ENCODE measurements at places on chromosomes 1 and 21.
A peak's percentile ranks its signal among the peaks of the same experiment; 100 is the strongest.

DNA sequence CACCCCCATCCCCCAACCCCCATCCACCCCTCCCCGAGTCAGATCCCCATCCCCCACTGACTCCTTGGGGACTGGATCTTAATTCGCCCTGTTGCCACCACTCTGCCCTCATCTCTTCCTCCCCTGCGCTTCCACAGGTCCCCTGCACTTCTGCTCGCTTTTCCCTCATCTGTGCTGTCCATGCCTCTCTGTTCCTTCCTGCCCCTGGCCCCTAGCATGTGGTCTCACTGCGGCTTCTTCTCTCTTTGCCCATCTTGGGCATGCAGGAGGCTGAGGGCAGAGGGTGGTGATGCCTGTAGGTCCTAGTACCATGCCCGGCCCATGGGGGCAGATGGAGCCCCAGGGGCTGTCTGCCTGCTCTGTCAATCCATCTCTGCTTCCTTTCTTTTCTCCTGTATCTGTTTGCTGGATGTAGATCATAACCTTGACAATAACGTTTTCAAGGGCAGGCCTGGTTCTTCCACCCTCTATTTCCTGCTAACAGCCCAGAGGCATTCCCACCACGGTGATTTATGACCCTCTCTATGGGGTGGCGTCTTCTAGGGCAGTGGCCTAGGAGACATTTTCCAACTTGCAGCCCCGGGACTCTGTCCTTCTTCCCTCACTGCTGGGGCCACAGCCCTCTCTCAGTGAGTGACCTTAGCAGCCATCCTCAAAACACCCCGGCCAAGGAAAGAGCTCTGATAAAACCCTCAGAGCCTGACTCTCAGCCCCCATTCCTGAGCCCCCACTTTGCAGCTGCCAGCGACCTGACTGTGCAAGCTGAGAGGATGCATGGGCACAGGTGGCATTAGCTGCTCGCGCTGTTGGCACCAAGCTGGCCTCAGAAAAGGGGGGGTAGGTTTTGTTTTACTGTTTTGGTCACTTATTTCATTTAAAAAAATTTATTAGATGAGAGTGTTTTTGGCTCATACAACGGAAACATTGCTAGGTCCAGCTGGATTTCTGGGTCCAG lies 33.9 kb downstream of the TMEM51 start:
- DNase-seq, result no peak

- DNase-seq, result no peak
These were observed 15.2 kb downstream of the DOP1B start for GRCh38 chr21:36171741-36172331.

GRCh38 chr21:27804515-27804914 lies 837.6 kb upstream of the ADAMTS5 start:
- DNase-seq, result no peak

DNA sequence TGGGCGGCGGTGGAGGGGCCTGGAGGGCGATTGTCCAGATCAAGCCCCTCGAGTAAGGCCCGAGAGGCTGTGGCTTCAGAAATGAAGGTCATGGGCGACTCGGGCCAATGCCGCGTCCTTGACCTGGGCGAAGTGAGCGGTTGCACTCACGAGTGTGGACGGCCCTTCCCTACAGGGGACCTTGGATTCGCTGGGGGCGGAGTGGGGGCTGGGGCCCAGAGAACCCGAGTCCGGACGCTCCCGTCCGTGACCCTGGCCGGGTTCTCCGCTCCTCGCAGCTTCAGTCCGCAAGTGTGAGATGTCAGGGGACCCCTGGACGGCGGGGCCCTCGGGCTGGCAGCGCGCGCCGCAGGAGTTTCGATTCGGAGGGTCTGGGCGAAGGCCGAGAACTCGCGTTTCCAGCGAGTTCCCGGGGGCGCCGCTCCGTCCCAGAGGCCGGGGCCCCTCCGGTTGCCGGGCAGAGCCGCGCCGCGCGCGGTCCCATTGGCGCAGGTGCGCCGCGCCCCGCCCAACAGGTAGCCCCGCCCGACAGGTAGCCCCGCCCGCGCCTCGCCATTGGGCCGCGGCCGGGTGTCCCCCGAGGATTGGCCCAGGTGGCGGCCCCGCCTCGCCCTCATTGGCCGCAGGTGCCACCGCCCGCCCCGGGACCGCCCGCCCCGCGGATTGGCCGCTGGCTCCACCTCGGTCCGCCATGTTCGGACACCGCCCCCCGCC lies at the start of gene PRKCZ:
TSS of gene PRKCZ (plus strand) at position 694 of the 714 bp plus-strand sequence. CDS start 220 bp downstream, outside the sequence.
- DNase-seq, result peak; percentile 93

DNA sequence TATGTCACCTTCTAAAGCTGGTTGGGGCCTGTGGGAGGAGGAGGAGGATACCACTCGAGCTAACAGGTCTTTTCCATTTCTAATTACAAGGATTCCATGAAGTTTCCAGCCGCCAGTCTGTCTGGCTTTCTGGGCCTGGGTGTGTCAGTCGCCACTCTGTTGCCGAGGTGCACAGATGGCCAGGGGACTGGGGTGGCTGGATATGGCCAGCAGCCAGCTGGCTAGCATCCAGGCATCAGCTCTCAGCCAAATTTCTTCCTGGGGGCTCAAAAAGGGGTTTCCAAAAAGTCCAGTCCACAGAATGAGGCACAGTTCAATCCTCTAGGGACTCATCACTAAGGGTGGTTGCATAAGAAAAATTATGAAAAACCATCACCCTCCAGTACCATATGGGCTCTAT lies 32.4 kb downstream of the ITPKB start:
- DNase-seq, result no peak

DNA sequence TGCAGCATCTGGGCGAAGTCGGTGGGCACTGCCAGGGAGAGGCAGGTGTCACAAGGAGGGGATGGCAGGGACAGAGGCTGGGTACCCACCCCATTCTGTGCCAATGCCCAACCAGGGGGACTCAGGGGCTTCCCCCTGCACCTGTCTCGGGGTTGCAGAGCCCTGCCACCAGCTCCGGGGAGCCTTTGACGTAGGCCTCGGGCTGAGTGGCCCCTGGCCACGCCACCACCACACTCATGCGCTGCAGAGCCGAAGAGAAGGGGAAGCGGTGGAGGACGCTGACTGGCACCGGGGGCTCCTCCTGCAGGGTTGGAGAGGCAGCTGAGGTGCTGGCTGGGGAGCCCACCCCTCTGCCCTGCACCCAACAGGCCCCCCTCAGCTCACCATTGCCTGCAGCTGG lies 11.7 kb upstream of the MFAP2 start:
- DNase-seq, result no peak

DNA sequence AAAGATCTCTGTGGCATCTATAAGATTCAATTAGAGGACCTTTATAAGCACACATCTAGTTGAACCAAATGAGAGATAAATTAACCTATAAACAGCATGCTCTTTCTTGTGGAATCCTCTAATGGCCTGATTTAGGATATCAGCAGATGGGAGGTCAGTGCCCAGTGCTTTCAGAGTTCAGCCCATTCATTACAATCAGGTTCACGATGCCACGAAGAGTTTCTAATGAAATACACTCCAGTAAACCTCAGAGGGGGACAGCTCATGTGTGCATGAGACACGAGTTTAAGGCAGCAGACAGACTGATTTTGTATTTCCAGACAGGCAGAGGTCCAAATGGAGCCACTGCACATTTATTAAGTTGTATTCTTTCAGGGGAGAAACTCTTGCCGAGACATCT lies 544.4 kb upstream of the PKN2 start:
- DNase-seq, result no peak

DNA sequence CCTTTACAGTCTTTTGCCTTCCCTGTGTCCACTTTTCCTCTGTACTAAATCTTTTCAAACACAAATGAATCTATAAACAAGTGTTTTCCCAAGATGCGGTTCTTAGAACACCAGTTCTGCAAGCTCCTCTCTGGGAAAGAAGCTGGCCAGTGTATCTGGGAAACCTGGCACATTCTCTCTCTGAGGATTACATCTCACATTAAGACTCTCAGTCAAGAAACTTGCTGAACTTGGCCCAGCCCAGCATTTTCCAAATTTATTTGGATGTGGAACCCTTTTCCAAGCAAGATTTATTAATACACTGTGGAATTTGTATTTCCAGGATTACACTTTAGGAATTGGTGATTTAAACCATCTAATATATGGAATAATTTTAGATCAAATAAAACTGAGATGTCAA lies 105.7 kb downstream of the ZNF281 start:
- no peak for DNase-seq

DNA sequence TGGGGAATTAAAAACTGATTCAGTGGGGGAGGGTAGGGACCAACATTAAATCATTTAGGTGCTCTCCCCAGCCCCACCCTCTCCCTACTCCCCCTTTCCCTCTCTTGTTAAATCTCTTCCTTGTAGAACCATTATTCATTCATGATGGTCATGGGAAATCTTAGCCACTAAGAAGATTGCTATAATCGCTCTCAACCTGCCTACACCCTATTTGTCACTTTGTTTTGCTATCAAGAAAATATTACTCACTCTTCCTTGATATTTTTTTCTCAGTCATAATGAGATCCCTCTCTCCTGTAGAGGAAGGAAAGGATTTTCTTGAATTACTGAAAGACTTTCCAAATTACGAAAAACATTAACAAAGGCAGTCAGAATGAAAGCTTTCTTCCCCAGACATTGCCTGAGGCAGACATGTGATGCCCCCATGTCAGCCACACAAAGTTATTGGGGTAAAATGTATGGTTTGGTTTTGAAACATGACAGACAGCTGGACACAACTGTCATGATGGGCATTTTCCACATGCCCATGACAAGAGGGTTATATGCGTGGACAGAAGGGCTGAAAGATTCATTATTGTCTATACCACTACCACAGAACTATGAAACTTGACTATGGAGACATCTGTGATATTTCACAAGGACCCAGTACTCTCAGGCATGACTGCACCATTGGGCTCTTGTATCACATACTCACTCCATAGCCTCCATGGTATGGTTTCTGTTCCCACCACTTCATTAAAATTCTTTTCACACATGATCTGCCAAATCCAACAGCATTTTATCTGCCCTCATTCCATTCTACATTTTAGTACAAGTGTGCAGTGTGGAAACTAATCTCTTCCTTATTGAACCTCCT lies 420.1 kb downstream of the DISC1 start:
- DNase-seq, result no peak

- no peak for DNase-seq
These were observed 106.7 kb upstream of the NRIP1 start for GRCh38 chr21:15171546-15171945.

GRCh38 chr1:179779645-179780272 lies 36.7 kb downstream of the FAM163A start:
- DNase-seq, result no peak

DNA sequence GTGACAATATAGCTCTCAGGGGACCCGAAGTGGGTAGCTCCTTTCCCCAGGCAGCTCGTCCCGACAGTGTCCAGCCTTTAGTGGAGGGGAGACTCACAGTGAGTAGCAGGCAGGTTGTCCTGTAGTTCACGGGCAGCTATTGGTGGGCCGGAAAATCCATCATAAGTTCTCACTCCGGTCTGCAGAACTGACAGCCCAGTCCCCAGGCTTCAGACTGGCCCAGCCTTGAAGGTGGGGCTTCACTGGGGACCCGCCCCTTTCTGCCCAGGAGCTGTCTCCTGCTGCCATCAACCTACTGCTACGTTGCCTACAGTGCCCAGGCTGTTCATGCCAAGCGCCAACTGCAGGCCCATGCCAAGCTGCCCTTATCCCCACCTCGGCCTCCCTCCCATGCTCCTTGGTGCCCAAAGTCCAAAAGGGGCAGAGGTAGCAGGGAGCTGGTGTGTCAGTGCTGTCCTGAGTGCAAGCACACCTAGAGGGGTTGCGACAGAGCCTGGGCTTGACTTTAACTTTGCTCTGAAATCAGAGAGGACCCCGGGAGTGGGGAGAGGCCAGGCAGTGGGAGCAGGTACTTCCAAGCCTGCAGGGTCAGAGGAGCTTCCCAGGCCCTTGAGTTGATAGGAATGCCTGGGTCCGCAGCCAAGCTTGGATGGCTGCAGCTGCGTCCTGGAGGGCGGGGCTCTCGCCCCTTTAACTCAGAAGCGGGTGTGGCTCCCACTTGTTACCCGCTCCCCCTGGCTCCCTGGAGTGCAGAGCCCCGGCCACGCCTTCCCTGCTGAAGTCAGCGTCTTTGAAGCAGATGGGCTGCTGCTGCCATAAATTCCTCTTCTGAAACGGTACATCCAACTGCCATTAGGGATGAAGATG lies 1144.3 kb upstream of the NCAM2 start:
- DNase-seq, result no peak

DNA sequence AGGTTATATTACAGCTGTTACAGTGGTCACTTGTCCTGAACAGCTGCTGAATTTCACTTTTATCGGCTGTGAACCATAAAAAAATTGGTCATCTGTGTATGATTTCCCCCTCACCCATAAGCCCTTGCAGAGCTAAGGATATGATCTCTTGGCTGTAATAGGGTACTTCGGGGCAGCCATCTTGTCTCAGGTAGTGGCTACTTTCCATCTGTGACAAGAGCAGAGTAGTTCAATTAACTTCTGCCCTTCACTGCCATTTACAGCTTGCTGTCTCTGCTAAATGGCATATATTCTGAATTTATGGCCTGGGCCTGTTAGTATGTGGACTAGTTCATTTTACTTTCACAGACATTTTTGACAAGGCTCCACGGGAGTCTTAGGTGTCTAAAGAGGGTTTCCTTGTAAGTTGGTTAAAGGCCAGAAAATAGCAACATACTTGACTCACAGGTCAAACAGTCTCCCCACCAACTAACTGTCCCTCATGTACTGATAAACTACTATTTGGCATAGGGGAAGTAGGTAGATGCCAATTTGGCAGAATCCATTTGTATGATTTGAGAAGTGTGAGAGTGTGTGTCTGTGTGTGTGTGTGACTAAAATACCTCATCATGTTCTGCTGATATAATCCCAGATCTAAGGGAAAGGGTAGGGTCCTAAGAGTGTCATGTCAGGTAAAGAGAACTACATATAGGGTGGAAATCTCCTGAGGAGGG lies 151.6 kb downstream of the KCTD3 start:
- DNase-seq, result no peak

DNA sequence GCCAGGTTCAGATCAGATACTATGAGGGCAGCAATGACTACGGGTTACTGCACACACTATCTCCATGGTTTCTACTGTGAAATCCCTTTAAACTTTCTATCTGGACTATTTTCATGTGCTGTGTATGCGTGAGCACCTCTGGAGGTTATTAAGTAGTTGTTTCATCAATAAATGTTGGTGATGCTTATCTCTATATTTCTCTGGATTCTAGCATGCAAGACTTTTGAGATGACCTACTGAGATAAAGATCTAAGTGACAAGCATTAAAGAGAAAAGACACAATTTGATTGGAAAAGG lies 194.0 kb downstream of the NRIP1 start:
- no peak for DNase-seq

GRCh38 chr1:145846201-145846612 lies 777 bp downstream of the NUDT17 start:
- no peak for DNase-seq

DNA sequence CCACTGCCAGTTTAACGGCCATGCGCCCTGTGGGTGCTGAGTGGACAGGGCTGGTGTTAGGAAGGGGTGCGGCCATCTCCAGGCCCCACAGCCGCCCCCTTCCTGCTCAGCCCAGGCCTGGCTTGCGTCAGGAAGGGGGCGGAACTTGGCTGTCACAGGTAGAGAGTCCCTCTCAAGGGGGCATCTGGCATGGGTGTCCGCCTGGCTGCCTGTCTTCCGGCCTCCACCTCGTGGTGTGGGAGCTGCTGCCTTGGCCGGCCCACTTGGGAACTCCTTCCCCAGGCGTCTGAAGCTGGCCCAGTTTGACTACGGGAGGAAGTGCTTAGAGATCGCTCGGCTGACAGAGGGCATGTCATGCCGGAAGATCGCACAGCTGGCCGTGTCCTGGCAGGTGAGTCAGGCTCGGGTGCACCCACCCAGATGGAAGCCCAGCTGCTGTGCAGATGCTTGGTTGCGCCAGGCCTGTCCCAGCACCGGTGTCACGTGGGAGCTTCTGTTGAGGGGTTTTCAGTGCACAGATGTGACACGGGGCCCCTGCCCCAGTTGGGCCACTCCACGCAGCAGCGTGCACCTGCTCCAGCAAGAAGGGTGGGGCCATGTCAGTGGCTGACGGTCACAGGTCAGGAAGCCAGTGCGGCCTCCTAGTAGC lies 9.1 kb upstream of the ATAD3B start:
- DNase-seq, result no peak

- no peak for DNase-seq
These were observed 30.2 kb downstream of the NUCKS1 start for GRCh38 chr1:205719762-205720161.
